Activated CD4-positive, alpha-beta T cell treated with anti-CD3 and anti-CD28 coated beads, Interleukin-2, amount 10 ng/mL, durations not matched to agents 7 days and 5 days (primary cell): ENCODE measurements at places on chromosomes 1 and 21. TPM values are rescaled to one million over a fixed set of nuclear protein-coding genes. Genes with fewer than 3 reads are reported as not detected.

DNA sequence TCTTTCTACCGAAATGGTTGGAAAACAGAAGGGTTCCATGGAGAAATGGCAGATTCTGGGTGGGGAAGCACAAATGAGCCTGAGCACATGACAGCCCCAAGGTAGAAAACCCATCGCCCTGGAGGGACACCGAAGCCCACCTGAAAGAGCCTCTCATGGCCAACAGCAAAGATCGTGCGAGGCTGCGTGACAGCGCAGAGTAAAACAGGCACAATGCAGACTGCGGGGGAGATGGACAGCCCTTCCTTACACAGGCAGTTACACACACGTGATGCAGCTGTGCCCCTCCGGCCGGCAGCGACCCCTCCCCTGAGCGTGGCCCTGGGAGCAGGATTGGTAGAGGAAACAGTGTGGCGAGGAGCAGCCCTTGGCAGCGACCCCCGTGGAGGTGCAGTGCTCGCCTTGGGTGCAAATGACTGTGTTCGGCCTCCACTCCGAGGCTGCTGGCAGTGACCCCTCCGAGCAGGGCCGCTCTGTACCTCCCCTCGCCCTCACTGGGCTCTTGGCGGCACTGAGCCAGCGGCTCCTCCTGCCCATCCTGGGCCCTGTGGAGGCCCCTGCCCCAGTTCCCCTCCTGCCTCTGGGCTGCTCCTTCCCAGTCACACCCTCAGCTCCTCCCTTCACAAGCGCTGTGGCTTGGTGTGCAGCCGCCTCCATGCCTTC lies 120.9 kb upstream of the COL6A1 start:
- no peak for DNase-seq

Gene TFAP2E
- 0.42 TPM for total RNA-seq

GRCh38 chr1:41481109-41481775 lies 3.2 kb downstream of the EDN2 start:
- no peak for DNase-seq

GRCh38 chr21:44566403-44566802 lies 7.1 kb upstream of the KRTAP10-4 start:
- no peak for DNase-seq

Gene HES3
- not detected for total RNA-seq

Gene HFM1
- not detected for total RNA-seq

- DNase-seq = peak; percentile 26
Observed at GRCh38 chr1:43358121-43358745, 548 bp upstream of the CDC20 start.

- DNase-seq = no peak
Observed at GRCh38 chr1:110214454-110215404, 4.6 kb downstream of the KCNC4 start.

DNA sequence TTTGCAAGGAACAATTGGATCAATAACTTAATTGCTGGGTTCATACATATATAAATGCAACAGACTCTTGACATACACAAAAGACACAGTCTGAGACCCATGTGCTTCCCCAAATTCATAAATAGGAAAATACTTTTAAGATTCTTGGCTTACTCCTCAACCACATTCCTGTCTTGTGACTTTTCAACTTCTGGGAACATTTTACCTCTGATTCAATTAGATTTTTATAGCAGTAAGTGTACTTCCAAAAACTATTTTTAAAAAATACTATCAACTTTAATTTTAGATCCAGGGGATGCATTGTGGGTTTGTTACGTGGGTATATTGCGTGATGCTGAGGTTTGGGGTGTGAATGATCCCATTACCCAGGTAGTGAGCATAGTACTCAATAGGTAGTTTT lies 406.7 kb downstream of the RPS6KC1 start:
- DNase-seq = no peak

DNA sequence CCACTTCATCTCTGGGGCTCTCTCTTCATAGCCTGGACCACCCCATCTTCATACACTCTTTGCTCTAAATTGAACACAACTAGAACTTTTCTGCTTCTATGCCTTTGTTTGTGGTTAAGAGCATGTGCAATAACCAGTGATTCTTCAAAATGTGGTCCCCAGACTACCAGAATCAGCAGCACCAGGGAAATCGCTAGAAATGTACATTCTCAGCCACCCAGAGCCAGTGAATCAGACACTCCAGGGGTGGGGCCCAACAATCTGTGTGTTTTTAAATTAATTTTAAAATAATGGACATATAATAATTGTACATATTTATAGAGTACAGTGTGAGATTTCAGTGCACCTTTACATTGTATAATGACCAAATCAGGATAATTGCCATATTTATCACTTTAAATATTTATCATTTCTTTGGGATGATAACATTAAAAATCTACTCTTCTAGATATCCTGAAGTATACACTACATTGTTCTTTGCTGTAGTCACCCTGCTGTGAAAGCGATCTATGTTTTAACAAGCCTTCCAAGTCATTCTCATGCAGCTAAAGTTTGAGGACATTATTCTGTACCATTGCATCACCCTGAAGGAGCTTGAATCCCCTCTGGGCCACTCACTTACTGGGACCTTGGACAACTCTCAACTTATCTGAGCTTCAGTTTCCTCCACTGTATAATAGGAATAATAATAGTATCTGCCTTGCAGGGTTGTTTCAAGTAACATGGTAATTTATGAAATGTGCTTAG lies 10.8 kb downstream of the GRHL3 start:
- DNase-seq = no peak

- no peak for DNase-seq
Observed at GRCh38 chr1:23748016-23748415, 4.7 kb downstream of the ELOA start.

DNA sequence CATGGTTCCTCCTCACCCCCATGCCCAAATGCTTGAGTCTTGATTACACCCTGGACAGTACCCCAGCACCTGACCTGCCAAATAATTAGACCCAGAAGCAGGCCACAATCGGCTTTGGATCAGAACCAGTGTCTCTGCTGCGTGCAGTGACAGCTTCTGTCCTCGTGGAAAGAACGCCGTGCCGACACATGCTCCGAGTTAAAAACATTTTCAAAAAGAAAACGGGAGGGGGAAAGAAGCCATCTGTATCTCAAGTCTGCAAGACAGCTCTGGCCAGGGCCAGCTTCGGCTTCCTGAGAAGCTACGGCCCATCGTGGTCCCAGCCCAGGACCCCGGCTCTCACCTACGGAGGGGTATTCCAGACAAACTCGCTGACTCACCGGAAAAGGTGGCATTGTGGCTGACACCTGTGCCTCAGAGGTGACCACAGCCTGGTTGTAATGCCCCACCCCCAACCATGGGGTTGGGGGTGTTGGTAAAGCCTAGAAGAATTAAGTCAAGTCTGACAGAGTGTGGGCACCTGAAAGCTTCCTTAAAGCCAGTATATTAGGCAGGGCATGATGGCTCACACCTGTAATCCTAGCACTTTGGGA lies 25.8 kb downstream of the SSBP3 start:
- DNase-seq = no peak

Gene OR2L3
- total RNA-seq = not detected

Gene TNFSF4
- total RNA-seq = 2.9 TPM

- DNase-seq = no peak
Observed at GRCh38 chr1:153360592-153361479, 3.2 kb downstream of the S100A9 start.

Gene RPTN
- not detected for total RNA-seq

GRCh38 chr1:59006932-59007331 lies 223.1 kb upstream of the JUN start:
- DNase-seq = no peak

GRCh38 chr21:44082648-44083440 lies 24.4 kb upstream of the PWP2 start:
- DNase-seq = no peak

Gene FAM163A
- not detected for total RNA-seq

Gene KRTAP13-2
- not detected for total RNA-seq

GRCh38 chr1:116877141-116877818 lies 32.4 kb upstream of the PTGFRN start:
- no peak for DNase-seq

Gene ANGPTL3
- not detected for total RNA-seq

- DNase-seq = no peak
Observed at GRCh38 chr1:246949956-246950355, 18.2 kb upstream of the AHCTF1 start.

DNA sequence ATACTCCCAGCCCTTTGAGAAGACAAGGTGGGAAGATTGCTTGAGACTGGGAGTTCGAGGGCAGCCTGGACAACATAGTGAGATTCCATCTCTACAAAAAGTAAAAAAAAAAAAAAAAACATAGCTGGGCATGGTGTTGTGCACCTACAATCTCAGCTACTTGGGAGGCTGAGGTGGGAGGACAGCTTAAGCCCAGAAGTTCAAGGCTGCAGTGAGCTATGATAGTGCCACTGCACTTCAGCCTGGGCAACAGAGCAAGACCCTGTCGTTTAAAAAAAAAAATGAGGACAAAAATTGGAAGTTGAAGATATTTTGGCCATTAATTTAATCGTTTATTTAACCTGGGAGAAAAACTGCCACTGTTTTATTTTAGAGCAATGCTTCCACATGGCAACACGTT lies 1.1 kb downstream of the URB1 start:
- no peak for DNase-seq

DNA sequence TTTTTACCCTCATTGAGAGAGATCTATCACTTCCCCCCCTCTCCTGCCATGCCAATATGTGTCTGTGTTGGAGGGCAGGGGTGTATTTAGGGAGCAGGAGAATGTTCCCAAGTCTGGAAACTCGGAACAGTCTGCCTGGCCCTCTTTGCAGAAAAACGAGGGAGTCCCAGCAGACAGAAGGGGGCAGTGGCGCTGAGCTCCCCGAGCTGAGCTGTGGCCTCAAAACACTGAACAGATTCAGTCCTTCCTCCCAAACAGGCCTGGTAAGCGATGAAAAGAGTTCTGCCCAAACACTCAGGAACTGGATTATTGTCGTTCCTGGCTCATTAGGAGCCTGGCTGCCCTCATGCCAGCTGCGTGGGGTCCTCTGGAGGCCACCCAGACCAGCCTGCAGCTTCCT lies 981 bp downstream of the CLDN14 start:
- DNase-seq = no peak

DNA sequence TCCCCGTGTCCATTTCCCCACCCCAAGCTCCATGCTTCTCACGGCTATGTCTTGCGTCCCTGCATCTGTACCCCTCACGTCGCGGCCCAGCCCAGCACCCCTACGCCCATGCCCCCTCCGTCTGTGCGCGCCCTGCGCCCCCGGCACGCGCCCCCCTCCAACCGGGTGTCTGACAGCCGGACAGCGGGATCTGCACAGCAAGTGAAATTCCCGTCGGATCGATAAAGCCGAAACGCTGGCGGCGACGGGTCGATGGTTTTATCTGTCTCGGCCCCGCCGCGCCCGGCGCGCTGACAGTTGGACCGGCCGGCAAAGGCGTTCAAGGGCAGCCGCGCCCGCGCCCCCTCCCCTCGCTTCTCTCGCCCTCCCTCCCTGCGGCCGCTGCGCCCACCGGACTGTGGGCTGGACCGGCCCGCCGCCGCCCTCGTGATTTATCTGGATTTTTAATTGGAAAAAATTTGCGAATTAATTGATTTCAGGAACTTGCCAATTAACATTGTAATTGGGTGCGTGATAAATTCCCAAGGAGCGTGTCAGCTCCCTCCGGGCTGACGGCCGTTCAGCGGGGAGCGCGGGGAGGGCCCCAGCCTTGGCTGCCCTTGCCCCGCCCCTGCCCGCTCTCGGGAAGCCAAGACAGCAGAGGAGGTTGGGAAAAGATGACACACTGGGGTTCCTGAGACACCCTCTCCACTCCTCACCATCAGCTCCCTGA lies 57.1 kb downstream of the TMEM53 start:
- DNase-seq = no peak

Gene PAQR6
- total RNA-seq = 6.2 TPM

- DNase-seq = no peak
Observed at GRCh38 chr1:150477733-150478132, 9.5 kb upstream of the TARS2 start.

GRCh38 chr1:190344454-190344853 lies 133.2 kb downstream of the BRINP3 start:
- no peak for DNase-seq

Gene CHRNB2
- not detected for total RNA-seq

DNA sequence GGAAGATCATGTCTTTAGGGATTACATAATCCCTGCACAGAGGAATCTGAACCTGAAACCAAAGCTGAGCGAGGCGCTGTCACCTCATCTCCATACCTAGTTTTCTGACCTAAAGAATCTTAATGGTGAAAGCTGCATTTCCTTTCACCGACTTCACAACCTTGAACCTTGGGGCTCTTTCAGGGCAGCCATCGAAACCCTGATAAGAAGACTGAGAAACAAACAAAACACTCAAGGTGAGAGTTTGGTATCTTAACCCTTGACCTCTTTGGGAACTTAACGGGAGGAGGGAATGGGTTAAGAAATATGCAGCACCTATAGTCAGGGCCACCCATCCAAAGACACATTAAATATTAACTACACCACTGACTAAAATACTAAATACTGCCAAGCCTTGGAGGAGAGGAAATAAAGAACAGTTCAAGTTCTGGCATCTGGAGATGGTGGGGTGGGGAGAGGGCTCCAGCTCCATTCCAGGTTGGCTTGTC lies 2.0 kb downstream of the C1orf116 start:
- no peak for DNase-seq

DNA sequence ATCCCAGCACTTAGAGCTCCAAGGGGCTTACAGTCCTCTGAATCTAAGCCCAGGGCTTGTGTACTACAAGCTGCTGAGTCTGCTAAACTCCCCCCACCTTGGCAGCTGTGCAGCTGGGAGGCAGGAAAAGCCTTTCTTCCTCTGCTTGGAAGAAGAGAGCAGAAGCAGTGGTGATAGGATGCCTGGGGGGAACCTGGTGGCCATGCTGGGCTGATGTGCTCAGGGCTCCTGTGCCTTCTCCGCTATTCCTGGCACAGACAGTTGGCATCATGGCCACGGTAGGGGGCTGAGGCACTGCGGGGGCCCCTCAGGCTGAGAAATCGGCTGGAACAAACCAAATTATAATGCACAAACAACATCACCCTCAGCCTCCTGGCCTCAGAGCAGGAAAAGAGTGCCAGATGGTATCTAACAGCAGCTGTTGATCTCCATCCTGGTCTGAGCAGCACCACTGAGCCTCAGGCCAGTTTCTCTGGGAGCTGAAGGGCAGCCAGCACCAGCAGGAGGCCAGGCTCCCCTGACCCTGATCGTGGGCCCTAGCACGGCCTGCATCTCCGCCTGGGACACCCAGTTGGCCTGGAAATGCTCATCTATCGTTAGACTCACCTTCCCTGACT lies 35.8 kb downstream of the ECE1 start:
- DNase-seq = no peak

DNA sequence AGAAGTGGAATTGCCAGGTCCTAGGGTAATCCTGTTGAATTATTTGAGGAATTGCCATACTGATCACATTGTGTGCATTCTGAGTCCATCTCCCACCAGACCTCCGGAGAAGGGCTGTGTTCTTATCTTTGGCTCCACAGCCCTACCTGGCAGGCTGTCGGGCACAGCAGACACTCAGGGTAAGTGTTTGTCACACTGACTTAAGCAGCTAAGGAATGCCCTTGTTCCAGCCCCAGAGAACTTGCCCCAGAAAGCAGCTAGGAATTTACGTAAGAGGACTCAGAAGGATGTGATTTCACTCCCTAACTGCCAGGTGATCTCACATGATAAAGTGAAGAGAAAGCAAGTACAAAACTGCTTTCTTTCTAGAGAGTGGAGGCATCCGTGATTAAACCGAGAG lies 21.0 kb downstream of the VASH2 start:
- no peak for DNase-seq
